Hematopoietic multipotent progenitor cell treated with erythropoietin and hydrocortisone succinate and interleukin-3 and kit ligand, for 15 days (in vitro differentiated cells): ENCODE measurements at places on chromosomes 6 and 20.

DNA sequence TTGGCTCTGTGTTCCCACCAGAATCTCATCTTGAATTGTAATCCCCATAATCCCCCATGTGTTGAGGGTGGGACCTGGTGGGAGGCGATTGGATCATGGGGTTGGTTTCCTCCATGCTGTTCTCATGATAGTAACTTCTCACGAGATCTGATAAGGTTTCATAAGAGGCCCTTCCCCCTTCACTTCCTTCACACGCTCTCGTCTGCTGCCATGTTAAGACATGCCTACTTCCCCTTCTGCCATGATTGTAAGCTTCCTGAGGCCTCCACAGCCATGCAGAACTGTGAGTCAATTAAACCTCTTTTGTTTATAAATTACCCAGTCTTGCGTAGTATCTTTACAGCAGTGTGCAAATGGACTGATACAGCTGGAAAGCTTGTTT is 90.0 kb downstream of the ELOVL5 start:
- no peak for DNase-seq

DNA sequence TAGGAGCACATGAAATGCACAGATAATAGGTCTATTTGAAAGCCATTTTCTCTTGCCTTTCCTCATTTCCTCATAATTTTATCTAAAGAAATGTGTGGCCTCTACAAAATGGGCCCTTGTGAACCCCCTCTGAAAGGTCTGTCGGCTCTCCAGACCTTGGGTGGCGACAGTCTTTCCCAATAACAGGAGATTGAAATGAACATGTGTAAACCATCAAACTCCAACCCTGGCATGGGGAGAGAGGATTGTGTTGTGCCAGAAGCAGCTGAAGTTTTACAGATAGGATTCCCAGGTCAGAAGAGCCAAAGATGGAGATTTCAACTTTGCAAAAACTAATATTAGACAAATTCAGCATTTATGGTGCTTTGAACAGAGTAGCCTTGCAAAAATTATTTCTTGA is 277.1 kb upstream of the ECI2 start:
- no peak for DNase-seq

GRCh38 chr6:139635401-139636130 is 261.1 kb upstream of the CITED2 start:
- no peak for DNase-seq

- no peak for DNase-seq
Measured at GRCh38 chr20:61891916-61892649, 173.6 kb downstream of the TAF4 start.

GRCh38 chr6:29661071-29661470 is 4.2 kb downstream of the MOG start:
- no peak for DNase-seq

DNA sequence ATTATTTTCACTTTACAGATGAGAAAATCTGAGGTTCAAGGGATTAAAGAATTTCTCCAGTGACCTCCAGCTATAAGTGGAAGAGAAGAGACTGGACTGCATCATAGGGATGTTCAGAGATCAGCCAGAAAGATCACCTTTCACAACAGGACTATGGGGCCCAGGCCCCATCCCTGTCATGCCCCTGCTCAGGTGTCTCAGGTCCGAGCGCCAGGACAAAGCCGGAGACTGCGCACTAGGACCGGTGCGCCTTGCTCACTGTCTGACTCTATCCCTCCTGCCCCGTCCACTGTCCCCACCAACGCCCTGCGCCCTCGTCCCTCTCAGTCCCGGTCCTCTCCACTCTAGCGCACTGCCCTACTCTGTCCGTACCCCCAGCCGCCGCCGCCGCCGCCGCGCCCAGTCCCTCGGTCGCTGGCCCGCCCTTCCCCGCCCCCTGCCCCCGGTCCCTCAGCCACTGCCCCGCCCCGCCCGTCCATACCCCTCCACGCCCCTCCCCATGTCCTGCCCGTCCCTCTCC is 521 bp upstream of the RAD21L1 start:
- no peak for DNase-seq

GRCh38 chr6:8335896-8336295 is 99.4 kb downstream of the SLC35B3 start:
- DNase-seq: no peak

DNA sequence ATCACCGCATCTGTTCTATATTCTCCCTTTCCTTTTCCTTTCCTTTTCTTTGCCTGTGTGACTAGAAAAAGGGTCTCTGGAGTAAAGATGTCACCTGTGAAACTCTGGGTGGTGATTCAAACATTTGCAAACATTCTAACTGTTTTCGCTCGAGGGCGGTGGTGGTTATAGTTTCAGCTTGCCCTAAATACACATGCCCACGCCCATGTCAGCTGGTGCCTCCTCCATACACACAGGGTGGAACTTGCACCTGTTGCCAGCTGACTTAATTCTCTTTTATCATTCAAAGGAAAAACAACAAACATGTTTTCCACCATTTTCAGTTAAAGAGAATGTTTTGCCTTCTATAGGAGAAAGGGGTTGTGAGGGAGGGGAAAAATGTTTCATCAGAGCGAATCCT is 381.9 kb upstream of the ARID1B start:
- DNase-seq: no peak

GRCh38 chr20:36676701-36677421 is 30.9 kb upstream of the SLA2 start:
- DNase-seq: no peak

DNA sequence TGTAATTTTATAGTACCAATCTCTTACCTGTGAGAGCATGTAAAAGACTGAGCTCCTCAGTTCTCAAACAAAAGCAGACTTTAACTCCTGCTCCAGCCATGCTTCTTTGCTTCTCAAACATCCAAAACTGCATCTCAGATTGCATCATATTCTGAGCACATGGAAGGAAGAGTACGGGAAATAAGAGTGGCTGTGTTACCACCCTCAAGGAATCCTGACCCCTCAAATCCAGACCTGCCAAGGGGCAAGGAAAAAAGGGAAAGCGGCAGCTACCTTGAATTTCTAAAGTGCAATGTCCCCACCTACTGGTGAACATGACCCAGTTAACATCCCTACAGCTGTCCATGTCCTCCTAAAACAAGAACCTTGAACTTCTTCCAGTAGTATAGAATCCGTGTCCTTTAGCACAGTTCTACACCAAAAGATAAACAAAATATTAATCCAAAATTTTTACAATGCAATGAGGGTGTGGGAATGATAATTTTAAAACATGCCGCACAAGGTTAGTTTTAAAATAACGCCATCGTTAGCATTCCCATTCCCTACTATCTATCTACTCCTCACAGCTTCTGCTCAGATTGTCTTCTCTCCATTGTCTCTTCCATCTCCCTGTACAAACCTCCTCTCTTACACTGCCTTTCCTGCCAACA is 34.1 kb upstream of the HLA-DQB1 start:
- DNase-seq: peak; percentile 11

GRCh38 chr6:50655848-50656453 is 57.4 kb upstream of the TFAP2D start:
- DNase-seq: no peak

DNA sequence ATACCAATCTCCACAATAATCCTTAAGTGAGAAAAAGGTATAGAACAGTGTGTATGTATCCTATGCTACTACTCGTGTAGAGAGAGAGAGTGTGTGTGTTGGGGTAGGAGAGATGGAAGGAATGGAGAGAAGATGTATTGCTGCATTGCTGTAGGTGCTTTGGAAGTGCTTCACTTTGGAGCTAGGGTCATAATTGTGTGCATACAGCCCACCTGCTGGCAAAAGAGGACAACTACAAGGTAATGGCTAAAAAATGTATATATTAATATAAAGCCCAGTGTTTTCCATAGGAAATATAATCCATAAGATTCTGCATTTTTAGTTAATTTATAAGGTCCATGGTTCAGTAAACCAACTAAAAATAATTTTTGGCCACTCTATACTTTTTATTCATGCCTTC is 36.1 kb downstream of the SERAC1 start:
- DNase-seq: peak; percentile 18

DNA sequence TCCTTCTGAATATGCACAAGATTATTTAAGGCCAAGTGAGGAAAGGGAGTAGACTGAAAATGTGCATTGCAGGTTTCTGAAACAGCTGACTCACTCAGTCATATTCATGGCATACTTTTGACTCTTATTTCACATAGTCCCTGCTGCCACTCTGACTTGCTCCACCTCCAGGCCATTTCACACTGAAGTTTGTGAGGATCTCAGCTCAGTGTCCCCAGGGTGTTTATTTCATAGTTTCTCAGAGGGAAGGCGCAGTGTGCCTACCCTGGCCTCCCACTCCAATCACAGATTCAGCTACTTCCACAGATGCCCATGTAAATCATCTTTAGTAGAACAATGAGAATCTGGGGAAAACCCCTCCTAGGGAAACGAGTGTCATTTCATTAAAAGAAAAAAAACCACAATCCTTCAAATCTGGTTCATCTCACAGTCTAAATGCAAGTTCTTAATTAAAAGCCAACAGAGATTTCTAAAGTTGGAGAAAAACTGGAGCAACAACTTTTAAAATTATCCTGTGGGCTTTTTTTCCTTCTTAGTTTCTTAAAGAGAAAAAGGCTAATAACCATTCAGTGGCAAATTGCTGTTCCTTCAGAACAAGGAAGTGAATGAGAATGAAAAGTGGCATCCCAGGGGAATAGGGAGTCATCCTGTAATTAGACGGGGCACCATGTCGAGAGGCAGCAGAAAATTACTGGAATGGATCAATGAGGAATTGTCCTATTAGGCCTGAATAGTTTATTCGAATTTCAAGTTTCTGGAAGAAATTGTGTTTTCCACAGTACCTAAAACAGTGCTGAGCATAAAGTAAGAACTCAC is 133.6 kb downstream of the TFAP2B start:
- no peak for DNase-seq

- no peak for DNase-seq
Measured at GRCh38 chr6:901696-902460, 208.9 kb upstream of the EXOC2 start.

DNA sequence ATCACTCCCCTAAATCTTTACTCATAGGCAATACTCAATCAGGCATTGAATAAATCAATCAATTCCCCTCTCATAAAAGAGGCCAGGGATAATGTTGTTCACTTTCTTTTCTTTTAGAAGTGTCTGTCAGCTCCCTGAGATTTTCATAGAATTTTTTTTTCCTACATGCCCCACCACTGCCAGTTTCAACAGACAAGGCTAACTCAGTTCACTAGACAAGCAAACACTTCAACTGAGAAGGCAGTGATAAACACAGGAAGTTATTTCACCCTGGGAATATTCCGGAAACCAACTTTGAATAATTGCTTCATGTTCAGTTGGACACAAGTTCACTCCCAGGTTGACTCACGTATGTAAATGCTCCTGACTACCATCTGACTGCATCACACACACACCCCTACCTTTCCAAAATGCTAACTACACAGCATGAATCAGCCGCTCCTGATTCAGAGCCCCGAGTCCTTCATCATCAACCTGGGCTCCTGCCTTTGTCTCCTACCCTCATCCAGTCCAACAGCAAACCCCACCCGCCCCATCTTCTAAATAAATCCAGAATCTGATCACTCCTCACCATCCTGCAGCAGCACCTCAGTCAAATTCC is 143.9 kb downstream of the BCAS1 start:
- no peak for DNase-seq

- no peak for DNase-seq
Measured at GRCh38 chr20:2350606-2351005, 30.1 kb upstream of the TGM6 start.

GRCh38 chr6:26250698-26251044 is 114.3 kb upstream of the BTN3A2 start:
- no peak for DNase-seq

DNA sequence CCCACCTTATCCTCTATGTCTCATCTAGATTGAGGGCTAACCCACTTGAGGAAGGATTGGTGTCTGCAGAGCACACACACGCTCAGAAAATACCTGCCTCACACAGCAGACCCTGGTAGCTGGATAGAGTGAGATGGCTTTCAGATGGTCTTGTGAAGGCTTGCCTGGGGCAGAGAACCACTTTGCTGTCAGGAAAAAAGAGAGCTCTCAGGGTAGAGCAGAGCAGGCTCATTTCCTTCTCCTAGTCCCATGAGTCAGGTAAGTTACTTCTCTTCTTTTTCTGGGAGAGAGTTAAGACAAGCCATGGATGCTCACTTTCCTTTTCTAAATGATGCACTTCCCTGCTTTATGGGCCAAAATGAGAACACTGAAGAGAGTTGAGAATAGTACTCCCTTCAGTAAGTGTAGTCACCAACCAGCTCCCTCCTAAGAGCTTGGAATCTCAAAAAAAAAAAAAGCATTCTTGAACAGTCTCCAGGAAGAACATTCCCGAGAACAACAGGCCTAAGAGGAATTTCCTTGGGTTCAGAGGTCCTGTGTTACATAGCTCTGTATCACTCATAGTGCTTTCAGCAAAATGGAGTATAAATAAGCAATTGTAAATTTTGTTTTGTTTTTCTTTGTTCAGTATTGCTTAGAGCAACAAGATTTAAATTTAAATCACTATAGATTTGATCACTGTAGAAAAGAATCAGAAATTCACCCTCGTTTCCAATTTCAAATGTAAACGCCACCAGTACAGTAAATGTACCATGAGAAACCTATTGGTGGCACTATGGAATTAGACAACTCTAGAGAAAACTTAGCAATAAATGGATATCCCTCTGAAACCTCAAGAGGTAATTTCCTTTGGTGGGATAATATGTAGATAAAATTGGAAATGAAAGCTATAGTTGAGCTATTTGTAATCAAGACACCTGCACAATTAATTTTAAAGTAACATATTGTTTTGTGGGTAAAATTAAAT is 530.3 kb downstream of the RFPL4B start:
- DNase-seq: no peak

DNA sequence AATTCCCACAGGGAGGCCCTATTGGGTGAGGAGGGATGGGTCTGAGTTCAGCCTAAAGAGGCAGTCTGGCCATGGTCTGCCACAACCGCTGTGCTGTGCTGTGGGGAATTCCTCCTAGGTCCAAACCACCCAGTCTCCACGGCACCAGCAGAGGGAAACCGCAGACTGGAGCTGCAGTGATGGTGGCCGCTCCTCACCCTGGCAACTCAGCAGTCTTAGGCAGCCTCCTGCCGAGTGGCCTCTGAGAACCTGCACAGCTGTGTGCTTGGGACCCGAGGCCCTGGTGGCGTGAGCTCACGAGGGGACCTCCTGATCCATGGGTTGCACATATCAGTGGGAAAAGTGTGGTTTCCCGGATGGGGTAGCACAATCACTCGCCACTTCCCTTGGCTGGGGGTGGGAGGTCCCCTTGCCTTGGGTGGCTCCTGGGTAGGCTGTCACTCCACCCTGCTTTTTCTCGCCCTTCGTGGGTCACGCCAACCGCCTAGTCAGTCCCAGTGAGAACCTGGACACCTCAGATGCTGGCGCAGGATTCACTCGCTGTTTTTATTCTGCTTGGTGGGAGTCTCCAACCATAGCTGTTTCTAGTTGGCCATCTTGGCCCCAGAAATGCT is 242.2 kb downstream of the CDH26 start:
- no peak for DNase-seq

DNA sequence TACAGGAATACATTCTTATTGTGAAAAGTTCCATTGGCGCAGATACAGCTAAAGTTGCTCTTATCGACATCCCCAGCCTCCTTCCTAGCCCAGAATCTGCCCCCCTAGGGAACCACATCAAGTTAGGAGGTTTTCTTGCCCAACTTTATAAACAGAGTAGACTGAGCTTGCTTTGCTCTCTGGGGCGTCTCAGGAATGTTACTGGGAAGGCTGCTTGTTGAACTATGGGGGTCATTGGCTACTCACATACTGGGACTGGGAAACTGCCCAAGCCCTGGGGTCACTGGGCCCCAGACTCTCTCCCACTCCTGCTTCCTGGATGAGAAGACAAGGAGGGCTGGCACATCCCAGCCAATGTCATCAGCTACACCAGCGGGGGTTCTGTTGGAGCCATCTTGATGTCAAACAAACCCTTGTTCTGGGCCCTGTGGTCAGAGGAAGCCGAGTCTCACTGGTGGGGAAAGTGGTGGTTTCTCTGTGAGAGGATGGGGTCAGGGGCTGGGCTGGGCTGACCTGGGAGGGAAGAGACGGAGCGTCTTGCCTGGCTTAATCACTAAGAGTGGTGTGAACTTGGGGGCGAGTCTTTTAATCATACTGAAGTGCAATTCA is 26.0 kb downstream of the BPIFB4 start:
- no peak for DNase-seq
